NCI-H2107 (cell line): ENCODE measurements at places on chromosomes 12 and 14.

GRCh38 chr12:92136965-92137721 is 8.5 kb downstream of the BTG1 start:
- no peak for DNase-seq

- peak; percentile 66 for DNase-seq
These were observed 118.2 kb downstream of the AACS start for GRCh38 chr12:125183187-125184067.

DNA sequence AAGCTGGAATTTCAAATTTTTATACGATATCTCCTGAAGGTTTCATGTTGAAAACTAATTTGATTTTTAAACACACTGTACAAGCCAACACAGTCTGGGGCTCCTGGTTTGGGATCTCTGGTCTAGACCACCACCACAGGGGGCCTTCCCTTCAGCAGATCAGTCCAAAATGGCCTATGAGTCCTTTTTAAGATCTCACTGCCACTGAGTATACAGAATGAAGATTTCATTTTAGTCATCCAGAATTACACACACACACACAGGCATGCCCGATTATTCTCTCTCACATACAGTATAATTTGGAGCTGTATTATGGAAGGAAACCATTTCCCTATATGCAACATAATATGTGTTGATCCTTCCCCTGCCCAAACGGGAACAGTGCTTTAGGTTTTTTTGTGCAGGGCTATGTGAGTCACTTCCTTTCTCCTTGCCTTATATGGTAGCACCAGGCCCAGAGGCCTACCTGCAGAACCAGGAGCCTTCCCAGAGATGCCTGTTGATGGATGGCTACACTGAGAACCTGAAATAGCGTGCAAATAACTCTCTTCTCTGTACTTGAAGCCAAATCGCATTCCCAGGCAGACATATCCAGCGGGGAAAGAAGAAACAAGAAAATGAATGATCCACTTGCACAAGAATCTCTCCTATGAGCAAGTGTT is 28.1 kb upstream of the WNK1 start:
- DNase-seq: peak; percentile 29

- DNase-seq: no peak
These were observed 4.0 kb upstream of the YEATS4 start for GRCh38 chr12:69355363-69356028.

DNA sequence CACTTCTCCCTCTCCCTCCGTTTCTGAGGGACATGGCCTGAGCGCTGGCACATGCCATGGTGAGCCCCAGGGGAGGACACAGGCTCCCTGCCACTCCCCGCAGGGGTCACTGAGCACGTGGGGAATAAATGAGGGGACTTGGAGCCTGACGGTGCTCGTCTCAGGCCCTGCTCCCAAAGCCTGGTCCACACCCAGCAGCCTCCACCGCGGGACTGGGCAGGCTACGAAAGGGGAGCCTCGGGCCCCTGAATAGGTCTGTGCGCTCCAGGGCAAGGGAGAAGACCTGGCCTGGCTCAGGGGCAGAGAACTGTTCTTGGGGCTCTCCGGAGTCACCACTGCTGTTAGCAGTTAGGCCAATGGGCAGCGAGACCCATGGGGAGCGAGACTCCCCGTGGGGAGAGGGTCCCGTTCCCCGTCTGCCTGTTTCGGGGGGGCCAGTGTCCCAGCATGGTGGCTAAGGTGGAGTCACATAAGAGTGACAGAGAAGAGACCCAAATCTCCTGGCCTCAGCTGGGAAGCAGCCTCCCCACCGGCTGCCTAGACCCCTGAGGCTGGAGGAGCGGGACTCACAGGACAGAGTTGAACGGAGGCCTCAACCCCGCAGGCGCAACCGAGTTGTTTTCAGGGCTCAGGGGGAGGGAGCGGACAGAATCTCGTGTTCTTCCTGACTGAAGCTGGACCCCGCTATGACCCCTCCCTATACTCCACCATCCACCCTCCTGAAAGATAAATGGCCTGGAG is 329.8 kb upstream of the SFSWAP start:
- no peak for DNase-seq

DNA sequence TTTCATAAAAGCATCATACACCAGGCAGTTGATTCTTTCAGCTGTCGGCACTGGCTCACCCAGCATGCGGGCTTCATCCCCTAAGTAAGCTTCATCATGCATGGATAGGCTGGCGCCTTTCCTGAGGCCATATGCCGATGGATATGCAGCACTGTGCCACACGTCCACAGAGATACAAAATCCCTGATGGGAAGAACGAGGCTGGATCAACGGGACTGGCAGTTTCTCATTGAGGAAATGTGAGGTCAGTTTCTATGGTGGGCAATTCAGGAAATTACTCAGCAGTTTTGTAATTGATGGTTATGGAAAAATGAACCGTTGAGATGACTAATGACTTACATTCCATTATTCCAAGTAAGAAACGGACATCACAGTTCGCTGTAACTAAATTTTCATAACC is 453.8 kb downstream of the TMEM121 start:
- DNase-seq: no peak

- no peak for DNase-seq
These were observed 12.2 kb downstream of the FBXL14 start for GRCh38 chr12:1581973-1582708.
